ENCODE measurements at places on chromosomes 11 and 22.

DNA sequence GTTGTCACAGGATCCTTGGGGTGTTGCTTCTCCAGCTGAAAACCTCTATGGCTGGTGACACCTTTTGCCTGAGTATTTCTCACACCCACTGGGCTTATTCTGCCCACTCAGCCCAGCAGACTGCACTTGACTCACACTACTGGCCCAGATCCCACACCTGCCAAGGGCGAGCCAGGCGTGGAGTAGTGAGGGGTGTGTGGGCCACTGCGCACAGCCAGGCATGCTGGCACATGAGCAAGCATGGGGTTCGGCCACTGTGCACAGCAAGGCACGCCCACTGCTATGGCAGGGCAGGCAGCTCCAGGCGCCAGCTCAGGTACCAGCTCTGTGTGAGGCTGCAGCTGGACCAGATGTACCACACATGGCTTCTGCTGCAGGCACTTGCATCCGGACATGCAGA, 116.5 kb upstream of the MTNR1B start:
- DNase-seq, result no peak

DNA sequence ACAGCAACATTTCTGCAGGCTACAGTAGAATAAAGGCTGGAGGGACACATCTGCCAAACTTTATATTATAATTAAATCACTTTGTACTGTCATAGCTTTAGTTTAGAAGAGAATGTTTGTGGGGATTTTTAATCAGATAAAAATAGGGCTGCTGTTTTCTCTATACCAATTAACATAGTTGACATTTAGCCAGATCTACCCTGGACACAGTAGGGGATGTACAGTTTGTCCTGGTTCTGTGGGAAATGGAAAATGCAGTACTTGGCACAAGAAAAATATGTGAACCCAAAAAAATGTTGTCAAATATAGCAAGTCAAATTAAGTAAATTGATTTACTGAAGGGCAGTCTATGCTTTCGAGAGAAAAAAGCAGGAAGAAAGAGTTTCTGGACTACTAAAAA, 20.8 kb upstream of the PICALM start:
- no peak for DNase-seq

DNA sequence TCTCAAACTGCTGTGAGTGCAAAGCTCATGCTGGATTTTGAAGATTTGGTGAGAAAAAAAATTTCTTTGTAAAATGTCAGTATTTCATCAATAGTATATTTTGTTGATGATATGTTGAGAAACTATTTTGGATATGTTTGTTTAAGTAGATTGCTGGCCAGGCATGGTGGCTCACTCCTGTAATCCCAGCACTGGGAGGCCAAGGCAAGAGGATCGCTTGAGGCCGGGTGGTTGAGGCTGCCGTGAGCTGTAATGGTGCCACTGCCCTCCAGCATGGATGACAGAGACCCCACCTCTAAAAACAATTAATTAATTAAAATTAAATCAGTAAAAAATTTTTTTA, 6.9 kb upstream of the IFITM3 start:
- DNase-seq, result no peak

GRCh38 chr11:132685174-132685611, 847.1 kb downstream of the OPCML start:
- no peak for DNase-seq

- no peak for DNase-seq
These were observed 354.1 kb downstream of the NTM start for GRCh38 chr11:131724436-131724975.

DNA sequence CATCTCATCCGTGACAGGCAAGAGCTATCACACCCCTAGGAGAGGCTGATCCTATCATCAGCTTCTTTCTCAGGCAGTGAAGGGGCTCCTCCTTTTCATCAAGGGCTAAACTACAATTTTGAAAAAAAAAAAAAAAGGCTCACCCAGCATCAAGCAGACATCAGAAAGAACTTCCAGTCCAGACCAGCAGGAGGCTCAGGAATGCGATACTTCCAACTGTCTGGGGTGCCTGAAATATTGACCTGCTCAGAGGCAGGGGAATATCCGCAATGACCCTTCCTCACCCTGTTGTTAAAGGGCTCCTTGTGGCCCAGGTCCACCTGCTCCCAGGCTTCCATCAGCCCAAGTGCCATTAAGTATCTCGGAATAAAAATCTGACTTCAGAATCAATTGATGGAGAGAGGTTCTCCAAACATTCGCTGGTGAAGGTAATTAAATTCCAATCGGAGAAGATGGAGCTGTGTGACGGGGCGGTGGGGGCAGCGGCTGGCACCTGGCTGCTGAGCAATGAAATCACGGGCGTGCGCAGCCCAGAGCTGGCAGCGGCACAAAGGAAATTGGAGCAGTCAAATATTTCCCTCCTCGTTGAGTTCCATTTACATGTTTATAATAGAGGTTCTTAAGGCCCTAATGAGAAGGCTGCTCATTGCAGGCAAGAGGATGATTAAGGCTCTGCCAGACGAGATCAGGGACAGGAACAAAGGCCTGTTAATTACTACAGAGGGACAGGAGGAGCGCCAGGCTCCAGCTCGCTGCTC, 69.0 kb upstream of the THY1 start:
- peak; percentile 37 for DNase-seq

GRCh38 chr11:130096823-130097222, 27.1 kb downstream of the APLP2 start:
- no peak for DNase-seq

- DNase-seq, result no peak
These were observed 184.4 kb downstream of the GRIK4 start for GRCh38 chr11:120695939-120696338.

- DNase-seq, result no peak
These were observed 30.3 kb downstream of the RIC3 start for GRCh38 chr11:8138526-8138925.

DNA sequence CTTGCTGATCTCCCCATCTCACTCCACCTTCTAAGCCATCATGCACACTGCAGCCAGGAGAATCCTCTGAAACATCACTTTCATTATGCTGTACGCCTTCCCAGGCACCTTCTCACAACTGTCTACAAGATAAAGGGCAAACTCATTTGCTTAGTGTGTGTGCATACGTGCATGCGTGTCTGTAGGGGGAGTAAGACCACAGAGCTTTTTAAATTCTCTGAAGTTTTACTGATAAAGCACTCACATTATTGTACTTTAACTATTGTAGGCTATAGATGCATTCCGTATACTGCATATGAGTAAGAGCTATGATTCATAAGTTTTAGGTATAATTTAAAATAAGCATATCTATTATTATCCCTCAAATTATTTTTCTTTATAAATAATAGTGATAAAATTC, 15.3 kb upstream of the ANKK1 start:
- no peak for DNase-seq

- no peak for DNase-seq
These were observed 18.0 kb downstream of the SDHAF2 start for GRCh38 chr11:61447601-61448551.

- DNase-seq, result peak; percentile 40
These were observed 33.4 kb downstream of the SERPIND1 start for GRCh38 chr22:20807315-20807752.

DNA sequence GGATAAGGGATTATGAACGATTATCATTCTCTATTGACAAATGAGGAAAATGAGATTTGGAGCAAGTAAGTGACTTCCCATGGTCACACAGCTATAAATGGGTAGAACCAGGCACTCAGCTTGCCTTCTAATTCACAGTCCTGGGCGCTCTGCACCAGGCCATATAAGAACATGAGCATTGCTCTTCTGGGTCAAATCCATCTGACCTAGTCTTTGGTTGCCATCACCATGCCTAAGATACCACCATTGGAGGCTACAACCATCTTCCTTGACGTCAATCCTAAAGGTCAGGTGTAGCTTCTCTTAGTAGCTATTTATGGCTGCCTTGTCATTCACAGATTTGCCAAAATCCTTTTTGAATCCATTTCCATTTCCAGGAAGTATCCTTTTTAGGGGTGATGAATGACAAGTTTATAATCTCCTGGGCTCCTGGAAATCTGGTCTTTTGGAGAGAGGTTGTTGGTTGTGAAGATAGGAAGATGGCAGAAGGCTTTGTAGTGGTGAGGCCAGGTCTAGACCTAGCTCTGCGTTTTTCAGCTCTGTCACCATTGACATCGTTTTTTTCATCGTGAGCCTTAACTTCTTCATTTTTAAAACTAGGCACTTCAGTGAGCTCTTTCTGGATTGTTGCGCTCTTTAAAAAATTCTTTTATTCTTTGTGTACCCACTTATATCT, 11.1 kb downstream of the ZBTB16 start:
- no peak for DNase-seq

DNA sequence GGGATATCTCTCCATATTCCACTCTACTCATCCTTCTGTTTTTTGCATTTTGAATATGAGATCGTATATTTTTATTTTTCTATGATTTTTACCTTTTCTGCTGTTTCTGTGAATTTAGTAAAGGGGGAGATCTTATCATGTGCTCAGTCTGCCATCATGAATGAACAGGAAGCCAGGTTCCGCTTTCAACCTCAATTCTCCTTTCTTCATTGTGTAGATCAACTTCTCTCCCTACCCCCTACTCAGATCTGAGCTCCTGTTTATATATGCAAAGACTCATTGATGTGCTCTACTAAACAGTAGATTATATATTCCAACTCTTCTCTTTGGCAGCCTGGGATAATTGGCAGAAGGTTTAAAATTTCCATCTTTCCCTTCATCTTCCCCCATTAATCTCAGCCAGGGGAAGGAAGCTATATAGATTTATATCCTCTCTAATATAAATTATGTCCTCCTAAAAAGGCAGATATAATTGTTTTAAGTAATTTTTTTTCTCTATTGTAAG, 336.7 kb upstream of the PLET1 start:
- DNase-seq, result no peak

DNA sequence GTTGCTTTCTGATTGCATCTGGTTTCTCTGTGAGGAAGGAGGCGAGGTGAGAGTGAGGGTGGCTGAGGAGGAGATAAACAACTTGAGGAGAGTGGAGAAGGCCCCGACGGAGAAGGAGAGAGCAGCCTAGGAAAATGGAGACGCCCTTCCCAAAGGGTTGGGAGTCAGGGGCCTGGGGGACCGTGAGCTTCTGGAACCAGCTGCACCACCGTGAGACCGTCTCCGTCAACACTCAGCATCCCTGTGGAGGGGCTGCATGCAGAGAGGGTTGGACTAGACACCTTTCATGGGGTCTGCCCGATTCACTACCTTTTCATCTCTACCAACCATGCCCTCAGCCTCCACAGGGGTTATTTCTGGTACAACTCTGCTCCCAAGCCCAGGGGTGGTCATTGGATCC, 13.3 kb upstream of the KMT5B start:
- no peak for DNase-seq

DNA sequence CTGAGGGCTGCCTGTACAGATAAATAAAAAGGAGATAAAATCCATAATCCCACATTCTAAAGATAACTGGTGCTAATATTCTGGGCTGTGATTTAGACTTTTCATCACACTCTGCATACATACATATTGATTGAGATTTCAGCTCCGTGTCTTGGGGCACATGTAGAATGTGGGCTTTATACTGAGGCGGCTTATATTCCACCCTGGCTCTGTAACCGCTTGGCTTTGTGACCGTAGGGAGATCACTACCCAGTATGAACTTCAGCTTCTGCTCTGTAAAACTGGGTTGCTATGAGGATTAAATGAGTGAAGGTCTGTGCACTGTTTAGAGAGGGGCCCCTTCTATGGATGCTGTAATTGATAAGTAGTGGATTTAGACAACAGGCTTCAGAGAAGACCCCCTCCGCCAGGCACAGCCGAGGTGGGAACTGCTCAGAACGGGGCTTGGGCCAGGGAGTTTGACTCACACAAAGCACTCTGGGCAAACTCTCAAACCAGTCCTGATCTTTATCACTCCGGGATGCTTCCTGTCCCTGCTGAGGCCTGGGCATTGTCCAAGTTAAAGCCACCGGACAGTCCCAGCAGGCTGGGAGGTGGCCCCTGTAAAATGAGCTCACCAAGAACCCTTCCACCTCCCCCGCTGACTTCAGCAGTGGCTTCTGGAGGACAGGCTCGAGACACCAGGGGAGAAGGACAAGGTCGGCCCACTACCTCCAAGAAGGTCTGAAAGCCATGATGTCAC, 17.2 kb downstream of the KIAA1671 start:
- DNase-seq, result no peak

DNA sequence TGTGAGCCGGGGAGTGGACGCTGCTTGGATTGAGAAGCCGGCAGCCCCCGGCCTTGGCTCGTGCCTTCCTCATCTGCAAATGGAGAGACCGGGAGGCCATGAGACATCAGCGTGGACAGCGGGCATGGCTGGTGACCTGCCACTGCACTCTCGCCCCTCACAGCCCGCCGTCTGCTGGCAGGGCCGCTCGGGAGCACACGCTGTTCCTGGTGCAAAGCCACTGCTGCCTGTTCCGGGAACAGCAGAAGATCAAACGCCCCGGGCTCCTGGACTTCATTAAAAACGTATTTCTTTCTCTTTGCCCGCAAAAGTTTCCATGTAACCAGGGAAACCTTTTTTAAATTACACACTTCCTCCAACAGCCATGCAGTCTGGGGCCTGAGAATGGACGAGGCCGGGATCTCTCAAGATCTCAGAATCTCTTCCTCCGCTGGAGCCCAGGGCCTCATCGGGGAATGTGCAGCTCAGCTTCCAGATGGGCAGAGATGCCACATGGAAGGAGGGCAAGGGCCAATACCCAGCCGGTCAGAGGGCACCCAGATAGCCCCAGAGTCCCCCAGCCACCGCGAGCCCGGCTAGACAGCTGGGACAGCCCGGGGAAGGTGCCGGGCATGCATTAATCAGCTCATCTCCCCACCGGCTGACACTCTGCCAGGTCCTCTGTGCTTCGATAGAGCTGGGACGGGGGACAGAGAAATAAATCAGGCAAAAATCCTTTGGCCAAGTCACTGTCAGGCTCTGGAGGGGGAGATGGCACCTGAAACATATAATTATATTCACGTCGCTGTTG, 62.8 kb upstream of the PRR5 start:
- peak; percentile 69 for DNase-seq

- no peak for DNase-seq
These were observed 45.5 kb downstream of the SCN3B start for GRCh38 chr11:123608945-123609344.

- DNase-seq, result no peak
These were observed 18.1 kb downstream of the PACSIN2 start for GRCh38 chr22:42996646-42997365.

DNA sequence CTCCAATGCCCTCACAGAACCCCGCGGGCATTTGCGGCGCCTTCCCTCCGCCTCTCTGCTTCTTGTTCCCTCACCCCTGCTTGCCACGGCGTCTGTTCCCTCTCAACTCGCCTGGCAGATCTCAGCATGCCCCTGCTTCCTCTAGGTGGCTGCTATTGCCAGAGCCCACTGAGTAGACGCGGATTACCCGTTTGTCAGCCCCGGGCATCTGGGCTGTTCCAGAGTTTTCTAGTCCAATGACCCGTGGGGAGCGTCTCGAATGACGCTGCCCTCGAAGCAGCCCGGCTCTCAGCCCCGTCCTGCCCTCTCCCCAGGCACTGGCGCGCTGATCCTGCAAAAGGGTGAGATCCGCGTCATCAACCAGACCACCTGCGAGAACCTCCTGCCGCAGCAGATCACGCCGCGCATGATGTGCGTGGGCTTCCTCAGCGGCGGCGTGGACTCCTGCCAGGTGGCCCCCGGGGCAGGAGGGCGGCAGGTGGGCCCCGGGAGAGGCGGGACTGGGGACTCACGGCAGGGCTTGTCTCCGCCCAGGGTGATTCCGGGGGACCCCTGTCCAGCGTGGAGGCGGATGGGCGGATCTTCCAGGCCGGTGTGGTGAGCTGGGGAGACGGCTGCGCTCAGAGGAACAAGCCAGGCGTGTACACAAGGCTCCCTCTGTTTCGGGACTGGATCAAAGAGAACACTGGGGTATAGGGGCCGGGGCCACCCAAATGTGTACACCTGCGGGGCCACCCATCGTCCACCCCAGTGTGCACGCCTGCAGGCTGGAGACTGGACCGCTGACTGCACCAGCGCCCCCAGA, 49.7 kb downstream of the ST14 start:
- DNase-seq, result no peak
